Umbilical cord (tissue), 2 donors: ENCODE measurements at places on chromosomes 16 and 17. TPM values are rescaled to one million over a fixed set of nuclear protein-coding genes. Genes with fewer than 3 reads are reported as not detected.

- no peak for DNase-seq
Observed at GRCh38 chr16:868386-868755, 67.8 kb upstream of the GNG13 start.

- DNase-seq = peak; percentile 66
Observed at GRCh38 chr16:85206472-85207356, 94.4 kb upstream of the CIBAR2 start.

- peak; percentile 71 for DNase-seq
Observed at GRCh38 chr16:58814348-58814801, 80.3 kb upstream of the GOT2 start.

GRCh38 chr17:73855720-73856333, 211.6 kb upstream of the SDK2 start:
- peak; percentile 66 for DNase-seq

DNA sequence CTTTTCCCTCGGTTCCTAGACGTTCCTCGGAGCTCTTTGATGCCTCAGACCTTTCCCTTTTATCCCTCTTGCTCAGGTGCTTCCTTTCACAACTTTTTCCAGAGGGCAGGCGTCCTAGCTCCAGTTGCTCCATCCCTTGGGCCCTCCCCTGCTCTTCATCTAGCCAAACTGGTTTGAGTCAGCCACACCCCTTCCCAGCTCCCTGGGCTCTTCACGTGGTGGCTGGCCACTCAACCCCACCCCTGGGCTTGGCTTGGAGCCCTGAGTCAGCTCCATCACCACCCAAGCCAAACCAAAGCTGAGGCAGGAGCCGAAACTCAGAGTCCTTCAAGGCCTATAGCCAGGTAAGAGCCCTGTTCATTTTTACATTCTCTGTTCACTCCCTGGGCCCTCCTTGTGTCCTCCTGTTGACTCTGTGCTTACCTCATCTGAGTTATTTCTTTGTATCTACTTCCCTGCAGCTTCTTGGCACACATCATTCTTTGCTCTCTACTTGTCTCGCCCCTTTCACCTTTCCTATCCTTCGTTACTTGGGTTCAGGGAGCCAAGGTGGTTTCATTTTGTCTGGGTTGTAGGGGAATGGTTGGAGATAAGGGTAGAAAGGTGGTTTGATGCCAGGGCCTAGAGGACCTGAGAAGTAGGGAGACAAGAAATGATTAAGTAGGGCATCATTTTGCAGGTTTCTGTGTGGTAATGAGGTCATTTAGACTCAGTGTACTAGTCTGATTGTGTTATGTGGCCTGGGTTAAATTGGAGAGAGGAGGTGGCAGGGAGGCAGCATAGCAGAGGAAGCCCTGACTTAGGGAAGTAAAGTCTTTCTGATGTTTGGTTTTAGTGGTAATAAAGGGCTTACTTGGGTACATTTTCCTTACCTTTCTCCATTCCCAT, 7.6 kb upstream of the PHKG2 start:
- DNase-seq = peak; percentile 64

- no peak for DNase-seq
Observed at GRCh38 chr16:50040710-50041109, 15.7 kb downstream of the CNEP1R1 start.

DNA sequence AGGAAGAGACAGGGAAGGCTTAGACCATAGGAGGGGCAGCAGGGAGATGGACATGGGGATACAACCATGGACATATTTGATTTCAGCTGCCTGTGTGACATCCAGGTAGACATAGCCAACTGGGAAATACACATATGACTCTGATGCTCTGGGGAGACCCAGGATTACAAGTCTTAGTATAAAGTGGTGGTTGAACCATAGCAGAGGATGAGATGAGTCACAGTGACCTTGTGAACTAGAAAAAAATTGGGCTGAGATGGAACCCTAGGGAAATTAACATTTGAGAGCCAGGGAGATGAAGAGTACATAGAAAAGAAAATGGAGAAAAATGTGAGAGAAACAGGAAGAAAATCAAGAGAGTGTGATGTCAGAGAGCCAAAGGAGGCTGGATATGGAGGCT, 10.2 kb downstream of the MARCHF10 start:
- DNase-seq = no peak

- peak; percentile 78 for DNase-seq
Observed at GRCh38 chr17:67528751-67529436, 151.8 kb downstream of the PITPNC1 start.

DNA sequence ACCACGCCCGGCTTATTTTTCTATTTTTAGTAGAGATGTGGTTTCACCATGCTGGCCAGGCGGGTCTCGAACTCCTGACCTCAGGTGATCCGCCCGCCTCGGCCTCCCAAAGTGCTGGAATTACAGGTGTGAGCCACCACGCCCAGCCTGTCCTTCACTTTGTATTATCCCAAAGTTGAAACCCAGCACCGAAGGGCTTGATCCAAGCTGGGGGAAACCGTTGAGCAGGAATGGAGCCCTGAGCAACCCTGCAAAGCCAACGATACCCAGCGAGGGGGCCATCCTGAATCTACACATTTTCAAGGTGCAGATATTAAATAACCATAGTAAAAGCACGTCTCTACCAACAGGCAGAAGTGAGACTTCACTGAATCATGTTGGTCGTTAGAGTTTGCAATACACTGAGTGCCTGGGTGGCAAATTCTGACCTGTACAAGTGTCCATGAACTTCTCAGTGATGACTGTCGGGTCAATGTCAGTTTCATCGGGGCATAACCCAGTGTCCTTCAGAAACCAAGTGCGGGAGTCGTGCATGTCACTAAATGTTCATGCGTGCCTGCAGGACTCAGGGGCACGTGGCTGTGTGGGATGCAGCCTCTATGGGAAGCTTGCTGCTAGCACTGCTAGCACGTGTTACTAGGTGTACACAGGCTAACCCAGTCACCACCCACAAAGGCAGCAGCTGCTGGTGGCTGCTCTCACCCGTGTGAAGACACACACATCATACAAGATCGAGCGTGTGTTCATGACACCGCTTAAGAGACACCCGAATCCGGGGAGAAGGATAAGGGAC, 10.5 kb upstream of the RBFOX3 start:
- no peak for DNase-seq

- peak; percentile 42 for DNase-seq
Observed at GRCh38 chr16:84544031-84544773, 39.7 kb upstream of the MEAK7 start.

DNA sequence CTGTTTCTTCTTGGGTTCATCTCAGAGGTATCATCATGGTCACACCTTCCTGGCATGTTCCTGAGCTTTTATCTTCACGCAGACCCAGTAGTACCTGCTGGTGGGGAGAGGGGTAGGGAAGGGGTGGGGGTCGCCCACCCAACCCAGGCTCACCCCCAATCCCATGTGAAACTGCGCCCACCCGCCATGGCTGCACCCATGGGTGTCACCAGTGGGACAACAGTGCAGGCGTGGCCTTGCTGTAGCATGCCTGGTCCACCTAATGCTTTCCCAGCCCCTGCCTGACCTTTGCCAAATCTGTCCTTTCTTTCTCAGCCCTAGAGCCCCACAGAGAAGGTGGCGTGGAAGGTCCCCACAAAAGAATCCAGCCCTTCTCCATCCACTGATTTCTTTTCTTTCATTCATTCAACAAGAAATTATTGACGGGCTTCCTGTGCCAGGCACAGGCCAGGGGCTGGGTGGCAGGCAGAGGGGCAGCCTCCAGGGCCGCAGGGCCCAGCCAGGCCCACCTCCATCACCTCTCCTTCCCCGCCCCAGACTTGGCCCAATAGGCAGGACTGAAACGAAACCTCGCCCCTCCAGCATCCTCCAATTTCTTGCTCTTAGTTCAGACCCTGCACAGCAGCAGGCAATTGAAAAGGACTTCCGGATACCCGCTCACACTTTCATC, 79.1 kb upstream of the TNRC6C start:
- no peak for DNase-seq

DNA sequence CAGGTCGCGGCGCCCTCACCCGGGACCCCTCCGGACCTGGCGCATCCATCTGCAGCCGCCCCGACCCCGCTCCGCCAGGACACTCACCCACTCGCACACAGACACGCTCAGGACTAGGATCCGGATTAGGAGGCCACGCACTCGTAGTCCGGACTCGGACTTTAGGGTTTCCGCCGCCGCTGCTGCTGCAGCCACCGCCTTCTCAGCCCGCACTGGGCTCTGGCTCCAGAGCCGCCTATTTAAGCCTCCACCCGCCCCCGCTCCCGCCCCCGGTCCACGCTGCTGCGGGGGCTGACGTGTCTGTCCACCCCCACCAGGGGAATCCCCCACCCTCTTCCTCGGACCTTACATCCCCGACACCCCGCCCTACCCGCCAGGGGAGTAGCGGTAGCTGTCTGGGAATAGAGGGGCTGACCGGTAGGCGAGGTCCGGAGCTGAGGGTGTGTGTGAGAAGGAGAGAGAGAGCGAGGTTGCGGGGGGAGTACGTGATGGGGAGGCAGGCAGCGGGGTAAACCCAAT, at the start of gene RRAD:
Gene RRAD (minus strand): TSS at position 214 of the 519 bp plus-strand sequence. CDS start 356 bp downstream, outside the sequence.
- DNase-seq = peak; percentile 59

GRCh38 chr17:47218896-47219430, 9.8 kb downstream of the MYL4 start:
- no peak for DNase-seq

DNA sequence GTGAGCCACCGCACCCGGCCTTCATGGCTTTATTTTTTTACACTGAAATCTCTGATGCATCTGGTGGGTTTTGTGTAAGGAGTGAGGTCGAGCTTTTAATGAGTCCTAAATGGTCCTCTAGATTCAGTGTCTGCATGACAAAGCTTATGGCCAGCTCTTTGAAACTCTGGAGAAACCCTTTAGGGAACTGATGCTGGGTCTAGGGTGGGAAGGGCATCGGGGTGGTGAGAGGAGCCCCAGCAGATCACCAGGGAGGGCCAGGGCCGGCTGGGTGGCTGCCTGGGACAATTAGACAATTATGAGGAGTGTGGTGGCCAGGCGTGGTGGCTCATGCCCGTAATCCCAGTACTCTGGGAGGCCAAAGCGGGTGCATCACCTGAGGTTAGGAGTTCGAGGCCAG, 93.9 kb downstream of the SEC14L1 start:
- DNase-seq = no peak

DNA sequence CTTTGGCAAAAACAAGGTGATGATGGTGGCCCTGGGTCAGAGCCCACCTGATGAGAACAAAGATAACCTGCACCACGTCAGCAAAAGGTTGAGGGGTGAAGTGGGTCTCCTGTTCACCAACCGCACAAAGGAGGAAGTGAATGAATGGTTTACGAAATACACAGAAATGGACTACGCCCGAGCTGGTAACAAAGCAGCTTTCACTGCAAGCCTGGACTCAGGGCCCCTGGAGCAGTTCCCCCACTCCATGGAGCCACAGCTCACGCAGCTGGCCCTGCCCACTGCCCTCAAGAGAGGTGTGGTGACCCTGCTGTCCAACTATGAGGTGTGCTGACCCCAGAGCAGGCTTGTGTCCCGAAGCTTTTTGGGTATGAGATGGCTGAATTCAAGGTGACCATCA, 29.7 kb upstream of the DLX4 start:
- DNase-seq = no peak

DNA sequence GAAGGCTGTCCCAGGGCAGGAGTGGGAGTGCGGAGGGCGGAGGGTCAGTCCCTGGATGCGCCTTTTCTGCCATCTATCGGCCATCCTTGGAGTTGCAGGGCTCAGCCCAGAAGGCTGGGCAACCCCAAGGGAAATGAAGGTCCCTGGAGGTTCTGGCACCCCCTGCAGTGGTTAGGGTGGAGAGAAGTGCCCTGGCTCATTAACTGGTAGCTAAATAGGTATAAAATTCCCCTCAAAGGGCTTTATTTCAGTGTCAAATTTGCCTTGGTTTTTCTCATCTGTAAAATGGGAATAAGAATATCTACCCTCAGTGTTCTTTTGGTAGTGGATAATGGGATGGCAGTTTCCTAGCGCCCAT, 22.4 kb downstream of the C17orf75 start:
- DNase-seq = peak; percentile 55

Gene CACNG3
- not detected for total RNA-seq

Gene TMC8
- total RNA-seq = not detected

Gene TBC1D3H
- 1.4 TPM for total RNA-seq

Gene CACNG4
- total RNA-seq = 1.2 TPM

Gene MRPS34
- total RNA-seq = 26.5 TPM

Gene SULT1A2
- total RNA-seq = not detected

Gene KRT28
- total RNA-seq = 3.6 TPM

Gene LITAFD
- total RNA-seq = 0.48 TPM

Gene RGS9
- total RNA-seq = 20.0 TPM

Gene MYO15A
- 4.3 TPM for total RNA-seq

Gene TMIGD1
- total RNA-seq = not detected

Gene TBC1D3G
- 1.4 TPM for total RNA-seq

Gene NPIPB13
- total RNA-seq = 0.24 TPM

Gene P2RX1
- 44.5 TPM for total RNA-seq

Gene COL1A1
- total RNA-seq = 6,804 TPM
